IPS DF 6.9 (cell line): ENCODE measurements at places on chromosomes 7 and 10.

- DNase-seq: no peak
Measured at GRCh38 chr7:40356871-40357709, 222.3 kb downstream of the SUGCT start.

- no peak for DNase-seq
Measured at GRCh38 chr7:128447941-128448564, 7.6 kb upstream of the HILPDA start.

DNA sequence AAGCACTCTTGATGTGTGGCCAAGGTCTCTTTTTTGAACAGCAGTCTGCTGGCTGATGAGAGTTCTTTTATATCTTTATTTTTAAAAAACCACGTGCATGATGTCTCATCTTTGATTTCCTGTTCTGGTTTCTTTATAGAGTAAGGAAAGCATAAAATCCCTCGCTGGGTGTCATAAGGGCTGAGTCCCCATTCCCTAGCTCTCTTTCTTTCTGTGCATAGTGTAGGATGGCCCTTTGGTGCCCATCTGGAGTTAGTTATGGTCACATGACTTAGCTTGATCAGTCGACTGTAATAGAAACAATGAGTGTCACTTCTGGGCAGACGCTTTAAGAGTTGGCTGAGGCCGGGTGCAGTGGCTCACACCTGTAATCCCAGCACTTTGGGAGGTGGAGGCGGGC is 38.5 kb downstream of the GHRHR start:
- no peak for DNase-seq

DNA sequence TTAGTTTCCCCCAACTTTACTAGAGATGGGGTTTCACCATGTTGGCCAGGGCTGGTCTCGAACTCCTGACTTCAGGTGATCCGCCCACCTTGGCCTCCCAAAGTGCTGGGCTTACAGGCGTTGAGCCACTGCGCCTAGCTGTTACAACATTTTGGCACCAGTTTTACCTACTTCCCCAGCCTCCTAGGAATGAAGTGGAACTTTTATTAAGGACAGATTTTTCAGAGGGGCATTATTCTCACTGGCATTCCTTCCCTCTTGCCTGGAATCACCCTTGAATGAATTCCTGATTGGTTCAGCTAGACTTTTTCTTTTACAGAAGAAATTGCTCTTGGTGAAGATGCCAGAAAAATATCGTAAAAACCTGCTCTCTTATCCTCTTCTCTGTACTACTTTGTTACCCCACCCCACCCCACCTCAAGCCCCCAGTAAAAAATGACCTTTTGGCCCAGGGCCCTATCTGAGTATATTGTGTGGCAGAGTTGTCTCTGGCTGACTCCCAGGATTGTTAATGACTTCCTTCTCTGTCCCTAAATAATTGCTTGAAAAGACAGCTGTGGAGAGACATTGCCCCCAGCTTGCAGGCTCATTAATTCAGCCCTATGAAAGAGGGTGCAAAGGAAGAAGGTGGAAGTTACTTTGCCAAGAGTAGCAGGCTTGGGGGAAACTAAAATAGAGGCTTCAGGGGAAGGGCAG is 189.6 kb downstream of the AUTS2 start:
- DNase-seq: no peak

DNA sequence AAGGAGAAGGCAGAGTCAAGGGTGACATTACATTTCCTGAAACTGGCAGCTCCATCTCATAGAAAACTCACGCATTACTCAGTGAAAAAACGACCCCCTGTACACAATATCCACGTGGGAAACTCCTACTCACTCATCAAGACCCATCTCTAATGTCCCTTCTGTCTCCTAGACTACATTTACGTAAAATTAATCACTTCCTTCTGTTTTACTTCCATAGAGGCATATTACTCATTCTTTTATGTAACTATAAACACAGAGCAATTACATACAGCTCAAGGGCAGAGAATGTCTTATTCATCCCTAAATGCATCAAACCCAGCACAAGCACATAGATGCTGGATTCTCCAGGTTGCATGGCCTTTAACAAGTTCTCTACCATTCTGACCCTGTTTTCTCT is 281.8 kb downstream of the KCNMA1 start:
- DNase-seq: no peak

DNA sequence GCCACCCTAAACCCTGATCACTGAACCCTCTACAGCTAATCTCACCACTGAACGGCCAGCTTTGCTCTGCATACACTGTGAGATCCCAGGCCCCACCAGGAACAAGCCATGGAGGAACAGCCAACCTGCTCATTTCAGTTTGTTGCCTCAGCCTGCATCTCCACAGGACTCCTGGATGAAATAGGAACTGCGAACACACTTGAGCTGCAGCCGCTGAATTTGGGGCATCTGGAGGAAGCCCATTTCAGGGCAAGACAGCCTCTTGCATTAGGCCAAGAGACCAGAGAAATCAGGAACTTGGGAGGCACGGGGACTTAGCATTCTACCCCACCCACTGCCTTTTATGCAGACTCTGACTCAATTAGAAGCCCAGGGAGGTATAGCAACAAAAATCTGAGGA is 14.5 kb upstream of the EGR2 start:
- no peak for DNase-seq

GRCh38 chr10:45466784-45467183 is 92.8 kb downstream of the ALOX5 start:
- no peak for DNase-seq

- no peak for DNase-seq
Measured at GRCh38 chr10:92997620-92998019, 63.0 kb upstream of the CYP26C1 start.

- no peak for DNase-seq
Measured at GRCh38 chr10:124732931-124733570, 11.1 kb downstream of the FAM53B start.

GRCh38 chr10:18340496-18341051 is 200.3 kb downstream of the CACNB2 start:
- DNase-seq: no peak

- DNase-seq: no peak
Measured at GRCh38 chr10:79118286-79119202, 49.8 kb downstream of the ZMIZ1 start.

DNA sequence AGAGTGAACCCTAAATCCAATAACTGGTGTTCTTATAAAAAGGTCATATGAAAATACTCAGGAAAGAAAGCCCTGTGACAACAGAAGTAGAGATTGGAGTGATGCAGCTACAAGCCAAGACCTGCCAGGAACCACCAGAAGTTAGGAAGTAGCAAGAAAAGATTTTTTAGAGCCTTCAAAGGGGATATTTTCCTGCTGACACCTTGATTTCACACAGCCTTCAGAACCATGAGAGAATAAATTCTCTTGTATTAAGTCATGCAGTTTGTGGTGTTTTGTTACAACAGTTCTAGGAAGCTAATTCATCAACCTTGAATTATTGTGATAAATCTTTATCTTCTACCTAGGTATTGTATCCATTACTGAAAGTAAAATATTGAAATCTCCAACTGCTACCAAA is 81.0 kb downstream of the HYCC1 start:
- no peak for DNase-seq

DNA sequence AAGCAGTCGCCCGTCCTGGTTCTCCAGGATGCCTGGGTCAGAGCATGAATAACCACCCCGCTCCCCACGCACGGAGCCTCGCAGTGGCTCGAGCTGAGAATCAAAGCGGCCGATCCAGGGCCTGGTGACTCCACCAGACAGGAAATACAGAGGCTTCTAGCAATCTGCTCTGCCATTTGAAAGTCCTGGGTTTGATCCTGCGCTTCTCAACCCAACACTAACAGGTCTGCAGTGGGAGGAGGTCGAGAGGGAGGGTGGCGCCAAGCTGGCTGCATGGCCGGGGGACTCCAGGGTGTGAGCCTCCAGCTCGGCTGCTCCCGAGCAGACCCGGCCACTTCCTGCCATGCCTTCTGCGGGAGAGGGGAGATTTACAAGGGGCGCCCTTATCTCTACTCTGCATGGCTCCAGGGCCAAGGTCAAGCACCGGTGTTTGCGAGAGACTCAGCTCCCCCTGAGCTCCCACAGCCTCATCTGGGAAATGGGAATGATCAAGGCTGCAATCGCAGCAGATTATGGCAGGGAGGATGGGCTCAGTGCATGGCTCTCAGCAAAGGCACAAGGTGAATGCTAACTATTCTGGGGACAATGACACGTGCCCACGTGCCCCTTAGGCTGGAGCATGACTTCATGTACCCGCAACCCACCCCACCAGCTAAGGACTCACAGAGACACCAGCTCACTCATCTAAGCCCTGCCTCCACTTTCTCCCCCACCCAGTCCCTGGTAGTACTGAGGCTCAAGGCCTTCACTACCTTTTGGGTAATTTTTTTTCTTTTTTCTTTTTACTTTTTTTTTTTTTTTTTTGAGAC is 73.9 kb upstream of the TNRC18 start:
- no peak for DNase-seq

GRCh38 chr7:139124084-139124914 is 14.8 kb upstream of the ZC3HAV1 start:
- DNase-seq: no peak

- DNase-seq: no peak
Measured at GRCh38 chr10:29858702-29859267, 200.6 kb downstream of the JCAD start.

GRCh38 chr10:90856964-90857634 is 740 bp downstream of the HTR7 start:
- no peak for DNase-seq

DNA sequence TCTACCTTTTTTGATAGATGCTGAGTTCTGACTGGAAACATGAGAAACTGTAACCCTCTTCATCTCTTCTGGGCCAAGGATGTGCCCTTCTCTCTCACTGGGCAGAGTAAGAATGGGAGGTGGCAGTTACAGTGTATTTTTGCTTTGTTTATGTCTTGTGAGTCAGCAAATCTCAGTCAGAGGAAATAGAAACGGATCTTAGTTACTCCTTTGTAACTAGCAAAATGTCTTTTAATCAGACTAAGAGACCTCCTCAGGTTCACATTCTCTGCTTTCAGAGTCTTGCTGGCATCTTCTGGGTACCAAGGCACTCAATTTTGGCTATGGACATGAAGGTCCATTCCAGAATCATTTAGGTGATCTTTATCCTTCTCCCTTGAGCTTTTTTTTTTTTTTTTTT is 70.9 kb downstream of the HHEX start:
- DNase-seq: no peak

DNA sequence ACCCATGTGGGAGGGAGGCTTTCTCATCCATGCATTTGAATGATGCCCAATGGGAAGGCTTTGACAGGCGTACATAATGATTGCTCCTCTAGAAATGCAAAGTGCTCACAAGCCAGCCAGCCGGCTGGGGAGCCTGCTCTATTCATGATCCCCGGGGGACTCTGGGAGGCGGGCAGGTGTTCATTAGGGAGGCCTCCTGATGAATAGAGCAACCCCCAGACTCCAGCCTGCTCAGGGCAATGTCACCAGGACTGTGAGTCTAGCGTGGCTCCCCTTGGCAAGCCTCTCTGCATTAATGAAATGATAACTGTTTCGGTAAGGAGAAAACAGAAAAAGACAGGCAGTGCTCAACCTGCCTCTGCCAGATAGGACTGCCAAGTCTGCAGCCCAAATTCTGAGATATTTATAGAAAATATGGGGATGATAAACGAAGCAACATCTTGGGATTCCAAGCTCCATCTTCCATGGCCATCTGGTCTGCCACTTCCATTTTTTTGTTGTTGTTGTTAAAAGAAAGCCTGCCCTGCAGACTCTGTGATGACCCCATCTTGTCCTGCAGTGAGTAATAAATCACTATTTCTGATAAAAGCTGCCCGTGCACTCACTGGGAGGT is 236.4 kb downstream of the PRPF18 start:
- DNase-seq: no peak

DNA sequence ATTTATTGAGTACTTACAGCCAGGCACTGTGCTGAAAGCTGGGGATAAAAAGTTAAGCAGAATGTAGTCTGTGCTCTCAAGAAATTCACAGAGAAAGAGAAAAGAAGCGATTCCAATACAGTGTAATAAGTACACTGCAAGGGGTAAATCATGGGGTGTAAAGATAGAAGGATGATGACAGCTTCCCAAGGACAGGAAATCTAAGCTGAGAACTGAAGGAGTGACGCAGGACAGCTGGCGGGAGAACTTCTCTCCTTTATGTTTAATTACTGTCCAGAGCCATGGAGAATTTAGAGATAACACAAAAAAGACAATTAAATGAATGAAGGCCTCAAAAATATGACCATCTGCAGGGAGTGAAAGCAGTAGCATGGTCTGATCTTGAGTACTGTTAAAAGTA is 34.8 kb downstream of the C7orf33 start:
- no peak for DNase-seq

DNA sequence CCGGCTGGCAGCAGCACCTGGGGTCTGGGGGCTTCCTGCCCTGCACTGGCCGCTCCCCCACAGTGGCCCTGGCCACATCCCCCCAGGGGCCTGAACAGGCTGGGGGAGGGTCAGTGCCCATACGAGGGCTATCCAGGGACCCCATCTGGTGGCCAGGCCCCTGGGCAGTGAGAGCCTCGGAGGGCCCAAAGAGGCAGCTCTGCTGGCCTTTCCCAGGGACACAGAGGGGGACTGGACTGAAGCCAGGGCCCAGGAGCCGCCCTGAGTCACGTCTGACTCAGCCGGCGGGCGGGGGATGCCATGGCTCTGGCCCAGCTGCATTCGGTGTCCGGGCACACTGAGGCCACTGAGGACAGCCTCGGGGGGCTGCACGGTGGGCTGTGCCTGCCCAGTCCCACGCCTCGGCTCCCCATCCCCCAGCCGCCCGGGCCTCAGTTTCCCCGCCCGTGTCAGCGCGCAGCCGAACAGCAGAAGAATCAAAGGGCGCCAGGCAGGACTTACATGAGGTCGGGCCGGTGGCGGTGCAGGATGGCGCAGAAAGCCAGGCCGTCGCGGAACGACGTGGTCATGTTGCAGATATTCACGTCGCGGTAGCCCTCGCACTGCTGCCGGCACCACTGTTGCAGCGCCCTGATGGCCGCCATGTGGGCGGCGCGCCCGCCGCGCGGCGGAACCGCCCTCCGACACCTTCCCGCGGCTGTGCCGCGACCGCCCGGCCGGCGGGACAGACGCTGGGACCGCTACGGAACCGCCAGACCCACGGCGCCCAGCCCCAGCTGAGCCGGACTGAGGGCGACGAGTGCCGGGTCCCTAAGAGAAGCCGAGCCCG is at the start of gene MICALL2:
TSS of gene MICALL2 (minus strand) at position 788 of the 829 bp plus-strand sequence. CDS start at position 644, 144 bp downstream.
- no peak for DNase-seq

DNA sequence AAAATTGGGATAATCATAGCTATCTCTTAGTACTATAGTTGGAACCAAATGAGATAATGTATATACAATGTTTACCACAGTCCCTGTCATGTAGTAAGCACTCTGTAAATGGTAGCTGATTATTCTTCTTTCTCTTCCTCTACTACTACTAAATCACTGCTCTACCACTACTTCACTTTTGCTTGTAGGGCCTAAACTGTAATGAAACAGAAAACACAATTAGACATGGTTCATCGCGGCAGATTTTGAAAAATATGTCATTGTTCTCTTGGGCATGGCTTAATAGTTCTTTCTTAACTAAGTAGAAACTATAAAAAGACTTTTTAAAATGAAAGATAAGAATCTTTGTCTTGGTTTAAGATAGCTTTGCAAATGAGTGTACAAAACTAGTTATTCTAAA is 34.9 kb downstream of the R3HCC1L start:
- no peak for DNase-seq

DNA sequence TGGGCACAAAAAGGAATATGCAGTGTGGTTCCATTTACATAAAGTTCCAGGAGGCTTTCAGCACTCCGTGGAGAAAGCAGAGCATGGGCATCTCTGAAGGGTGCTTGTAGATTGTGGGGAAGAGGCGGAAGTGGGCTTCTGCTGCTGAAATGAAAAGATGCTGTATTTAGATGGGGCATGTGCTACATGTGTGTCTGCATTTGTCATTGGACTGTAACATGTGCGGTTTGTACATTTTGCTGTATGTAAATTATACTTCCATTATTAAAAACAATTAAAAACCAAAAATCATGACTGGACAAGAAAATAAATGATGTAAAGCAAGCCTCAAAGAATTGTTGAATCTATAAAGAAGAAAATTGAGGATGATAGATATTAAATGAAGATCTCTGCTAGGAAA is 334.0 kb downstream of the WDR37 start:
- DNase-seq: no peak
